ENCODE measurements at places on chromosomes 5 and 9.

- no peak for DNase-seq
Measured at GRCh38 chr5:135050244-135050767, 16.3 kb upstream of the PITX1 start.

GRCh38 chr5:177447066-177447610 lies 524 bp downstream of the PRR7 start:
- DNase-seq, result peak; percentile 33

DNA sequence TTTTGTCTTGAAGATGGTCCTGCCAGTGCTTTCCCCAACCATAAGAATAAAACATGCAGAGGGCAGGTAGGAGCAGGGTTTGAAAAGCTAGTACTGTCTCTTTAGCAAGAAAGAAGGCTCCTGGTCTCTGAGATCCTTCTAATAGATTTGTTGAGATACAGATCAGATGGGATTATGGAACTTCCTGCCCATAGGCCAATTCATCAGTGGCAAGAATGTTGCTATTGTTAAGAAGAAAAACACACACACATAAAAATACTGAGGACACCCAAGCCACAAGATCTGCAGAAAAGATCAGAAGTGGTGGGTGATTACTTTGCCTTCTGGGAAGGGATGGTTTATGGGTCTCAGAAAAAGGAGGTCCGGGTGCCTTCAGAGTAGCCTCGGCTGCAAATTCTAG lies 59.8 kb downstream of the TNC start:
- no peak for DNase-seq

DNA sequence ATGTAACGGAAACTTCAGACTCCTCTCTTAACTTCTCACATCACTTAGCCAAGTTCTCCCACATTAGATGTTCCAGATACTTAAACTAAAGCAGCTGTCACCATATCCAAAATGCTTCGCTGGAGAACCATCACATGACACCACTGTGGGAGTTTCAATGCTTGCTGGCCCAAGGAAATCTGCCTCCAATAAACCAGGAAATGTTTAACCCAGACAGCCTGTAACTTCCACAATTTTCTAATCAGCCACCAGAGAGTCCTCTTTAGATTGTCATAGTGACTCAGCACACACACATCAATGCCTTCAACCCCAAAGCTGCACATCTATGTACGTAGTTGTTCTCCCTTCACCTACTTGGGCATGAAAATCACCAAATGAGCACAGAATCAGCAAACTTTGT lies 118.7 kb downstream of the LPAR1 start:
- no peak for DNase-seq

DNA sequence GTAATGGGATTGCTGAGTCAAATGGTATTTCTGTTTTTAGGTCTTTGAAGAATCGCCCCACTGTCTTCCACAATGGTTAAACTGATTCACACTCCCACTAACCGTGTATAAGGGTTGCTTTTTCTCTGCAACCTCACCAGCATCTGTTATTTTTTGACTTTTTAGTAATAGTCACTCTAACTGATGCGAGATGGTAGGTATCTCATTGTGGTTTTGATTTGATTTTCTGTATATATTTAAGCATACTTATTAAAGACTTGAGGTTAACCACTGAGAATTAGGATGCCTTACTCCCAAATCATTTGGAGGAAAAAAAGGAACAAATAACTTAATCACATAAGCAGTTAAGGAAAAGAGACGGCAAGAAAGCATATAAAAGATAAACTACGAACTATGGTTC lies 181.6 kb upstream of the FST start:
- no peak for DNase-seq

DNA sequence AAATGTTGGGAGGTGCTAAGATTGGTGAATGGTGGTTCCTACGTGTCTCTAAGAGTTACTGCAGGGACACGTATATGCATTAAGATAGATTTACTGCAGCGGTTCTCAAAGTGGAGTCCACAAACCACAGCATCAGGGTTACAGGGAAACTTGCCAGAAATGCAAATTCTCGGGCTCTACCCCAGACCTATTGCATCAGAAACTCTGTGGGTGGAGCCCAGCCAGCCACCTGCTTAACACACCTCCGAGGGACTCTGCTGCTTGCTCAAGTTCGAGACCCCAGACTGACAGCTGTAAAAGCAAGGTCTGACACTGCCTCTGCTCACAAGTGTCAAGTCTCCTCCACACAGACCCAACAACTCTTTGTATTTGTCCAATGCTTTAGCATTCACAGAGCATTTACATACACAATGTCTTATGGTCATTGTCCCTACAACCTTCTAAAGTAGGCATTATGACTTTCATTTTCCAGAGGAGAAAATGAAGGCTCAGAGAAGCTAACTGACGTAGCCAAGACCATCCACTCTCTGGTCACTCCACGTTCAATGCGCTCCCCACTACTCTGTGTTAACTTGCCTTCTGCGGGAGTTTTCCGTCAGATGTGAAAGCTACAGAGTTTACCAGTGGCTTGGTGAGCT lies 48.8 kb downstream of the HSD17B3 start:
- DNase-seq, result no peak

DNA sequence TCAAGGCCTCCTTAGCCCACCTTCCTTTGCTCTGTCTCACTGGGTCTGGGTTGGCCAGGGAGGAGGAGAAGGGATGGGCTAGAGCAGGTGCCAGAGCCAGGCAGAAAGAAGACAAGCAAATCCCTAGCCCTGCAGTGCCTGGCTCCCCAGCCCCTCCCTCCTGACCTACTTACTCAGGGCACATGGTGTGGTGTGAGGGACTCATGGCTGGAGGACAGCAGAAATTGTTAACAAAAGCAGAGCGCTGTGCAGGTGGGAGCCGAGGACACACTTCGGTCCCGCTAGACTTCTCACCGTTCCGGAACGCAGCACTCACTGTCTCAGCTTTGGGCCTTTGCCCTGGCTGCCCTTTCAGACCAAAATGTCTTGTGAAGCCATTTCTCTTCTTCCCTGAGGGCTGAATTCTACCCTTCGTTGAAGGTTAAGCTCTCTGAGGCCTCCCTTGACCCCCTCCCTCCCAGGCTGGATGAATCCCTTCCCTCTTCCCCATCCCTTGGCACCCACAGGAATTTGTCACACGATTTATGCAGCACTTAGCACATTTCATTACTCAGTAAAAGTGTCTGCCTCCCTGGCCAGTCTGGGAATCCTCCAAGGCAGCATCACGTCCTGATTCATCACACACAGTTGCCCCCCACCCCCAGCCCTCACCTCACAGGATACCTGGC lies 263.9 kb upstream of the TRPC7 start:
- no peak for DNase-seq

GRCh38 chr9:16867576-16868311 lies 2.7 kb downstream of the BNC2 start:
- no peak for DNase-seq

- DNase-seq, result no peak
Measured at GRCh38 chr9:92332577-92333281, 7.0 kb downstream of the CENPP start.

DNA sequence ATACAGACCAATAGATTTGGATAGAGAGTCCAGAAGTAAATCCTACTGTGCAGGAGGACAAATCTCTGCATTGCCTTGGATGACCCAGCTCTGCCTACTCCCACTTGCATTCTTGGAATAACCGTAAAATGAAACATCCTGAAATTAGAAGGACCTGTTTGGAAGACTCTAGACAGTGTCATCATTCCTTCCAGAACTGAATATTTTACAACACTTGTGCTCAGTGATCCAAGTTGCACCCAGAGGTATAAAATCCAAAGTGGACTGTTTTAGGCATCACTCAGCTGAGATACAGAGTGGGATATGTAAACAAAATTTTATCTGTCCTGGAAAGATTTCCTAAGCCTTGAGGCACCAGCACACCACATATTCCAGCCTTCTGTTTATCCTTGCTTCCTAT lies 43.7 kb downstream of the OR2Y1 start:
- no peak for DNase-seq

GRCh38 chr5:5475975-5476374 lies 53.5 kb downstream of the ICE1 start:
- no peak for DNase-seq

DNA sequence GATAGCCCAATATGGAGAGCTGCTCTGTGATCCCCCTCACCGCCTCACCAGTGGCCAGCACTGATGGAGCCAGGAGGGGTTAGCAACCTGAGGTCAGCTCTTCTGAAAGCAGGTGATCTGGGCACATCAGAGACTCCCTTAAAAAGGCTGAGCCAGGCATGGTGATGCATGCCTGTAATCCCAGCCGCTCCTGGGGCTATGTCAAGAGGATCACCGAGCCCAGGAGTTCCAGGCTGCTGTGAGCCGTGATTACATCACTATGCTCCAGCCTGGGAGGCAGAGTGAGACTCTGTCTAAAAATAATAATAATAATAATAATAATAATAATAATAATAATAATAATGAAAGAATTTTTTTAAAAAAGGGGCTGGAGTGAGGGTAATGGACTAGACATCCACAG lies 66.6 kb upstream of the HRH2 start:
- no peak for DNase-seq

DNA sequence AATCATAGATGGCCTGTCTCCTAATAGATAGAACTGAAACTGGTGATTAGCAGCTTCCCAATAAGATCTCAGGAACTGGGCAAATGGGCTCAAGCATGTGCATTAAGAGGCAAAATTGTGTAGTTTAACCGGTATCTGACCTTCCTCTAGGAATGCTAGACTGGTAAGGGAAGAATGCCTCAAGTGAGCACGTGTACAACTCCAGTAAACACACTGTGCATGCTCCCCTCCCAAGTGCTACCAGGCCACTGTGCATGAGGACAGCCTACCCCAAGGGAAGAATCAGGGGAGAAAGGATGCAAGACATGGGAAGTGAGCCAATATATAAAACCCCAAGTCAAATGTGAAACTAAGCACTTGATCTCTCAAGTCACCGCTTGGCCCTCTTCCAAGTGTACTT lies 1157.4 kb upstream of the CDH18 start:
- DNase-seq, result no peak

DNA sequence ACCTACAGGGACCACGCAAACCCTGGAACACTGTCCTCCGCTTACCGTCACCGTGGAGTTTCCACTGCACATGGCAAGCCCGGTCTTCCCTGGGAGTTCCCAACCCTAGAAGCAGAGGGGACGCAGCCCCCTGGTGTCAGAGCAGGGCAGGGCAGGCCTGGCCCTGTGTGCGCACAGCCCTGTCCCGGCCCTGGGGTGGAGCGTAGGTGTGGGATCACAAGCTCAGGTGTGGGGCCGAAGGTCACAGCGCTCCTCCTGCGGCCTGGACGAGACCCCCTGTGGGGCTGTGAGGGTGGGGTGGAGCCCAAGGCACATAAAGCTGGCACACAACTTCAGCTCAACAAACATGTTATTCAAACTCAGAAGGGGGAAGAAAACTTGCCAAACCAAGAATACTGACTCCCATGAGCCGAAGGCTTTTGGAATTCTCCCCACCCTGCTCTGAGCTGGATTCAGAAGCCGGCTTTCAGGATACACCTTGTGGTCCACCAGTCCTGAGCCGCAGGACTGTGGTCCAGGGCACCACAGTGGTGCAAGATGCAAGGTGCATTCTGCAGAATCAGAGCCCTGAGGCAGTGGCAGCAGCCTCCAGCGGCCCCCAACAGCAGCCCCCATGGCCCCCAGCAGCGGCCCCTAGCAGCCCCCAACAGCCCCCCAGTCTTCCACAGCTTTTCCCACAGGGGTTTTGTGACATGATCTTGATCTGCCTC lies 11.8 kb upstream of the EXOC3 start:
- DNase-seq, result peak; percentile 15

DNA sequence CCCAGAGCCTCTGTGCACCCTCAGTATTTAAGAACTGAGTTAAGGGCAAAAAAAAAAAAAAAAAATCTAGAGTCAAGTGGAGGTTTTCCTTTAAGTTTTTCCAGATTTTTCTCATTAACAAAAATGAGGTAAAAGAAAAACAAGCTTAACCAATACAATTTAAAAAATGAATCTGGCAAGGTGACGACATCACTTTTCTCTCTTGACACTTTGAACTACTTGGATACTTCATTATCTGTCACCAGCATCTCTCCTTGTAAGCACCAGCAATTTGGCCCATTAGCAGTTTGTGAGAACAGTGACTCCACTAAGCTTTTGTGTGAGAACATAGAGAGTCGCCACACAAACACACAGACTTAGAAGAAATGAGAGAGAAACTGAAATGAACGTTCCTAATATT lies 345.7 kb upstream of the SLC30A5 start:
- no peak for DNase-seq

- no peak for DNase-seq
Measured at GRCh38 chr9:37889536-37889935, 14.4 kb downstream of the SLC25A51 start.

GRCh38 chr9:122314165-122314564 lies 49.5 kb downstream of the MRRF start:
- no peak for DNase-seq

- no peak for DNase-seq
Measured at GRCh38 chr5:21831145-21831787, 1021.9 kb downstream of the CDH12 start.

- no peak for DNase-seq
Measured at GRCh38 chr9:21027295-21027694, 4.1 kb downstream of the HACD4 start.

GRCh38 chr5:8316608-8317280 lies 447.8 kb downstream of the MTRR start:
- DNase-seq, result no peak

- no peak for DNase-seq
Measured at GRCh38 chr9:22425551-22425950, 21.1 kb upstream of the DMRTA1 start.

DNA sequence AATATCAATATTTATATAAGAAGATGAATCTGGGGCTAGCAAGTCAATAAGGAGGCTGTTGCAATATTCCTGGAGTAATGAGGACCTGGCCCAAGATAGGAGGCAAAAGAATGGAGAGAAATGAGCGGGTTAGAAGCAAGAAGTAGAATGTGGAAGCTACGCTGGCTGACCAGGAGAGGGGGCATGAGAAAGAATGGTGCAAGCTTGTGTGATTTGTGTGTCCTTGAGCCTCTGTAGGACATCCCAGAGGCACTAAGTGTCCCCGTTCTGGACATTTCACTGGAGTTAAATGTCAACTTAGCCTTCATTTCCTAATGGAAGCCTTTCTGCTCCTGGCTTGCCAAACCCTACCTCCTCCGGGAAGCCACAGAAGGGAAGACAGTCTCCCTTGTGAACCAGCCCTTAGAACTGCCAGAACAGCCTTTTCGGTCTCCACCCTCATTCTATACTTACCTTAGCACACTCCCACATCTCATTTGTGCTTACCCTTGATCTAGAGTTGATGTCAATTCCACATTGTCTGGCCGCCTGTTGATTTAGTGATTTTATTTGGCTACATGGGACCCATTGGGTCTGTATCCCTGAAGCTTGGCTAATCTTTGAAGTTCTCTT lies 6.7 kb upstream of the PDE6A start:
- DNase-seq, result no peak

All from activated CD4-positive, CD25-positive, alpha-beta regulatory T cell (primary cell).